ENCODE measurements at places on chromosomes 3 and 15.

- DNase-seq = no peak
Observed at GRCh38 chr15:73879426-73879825, 6.1 kb downstream of the TBC1D21 start.

DNA sequence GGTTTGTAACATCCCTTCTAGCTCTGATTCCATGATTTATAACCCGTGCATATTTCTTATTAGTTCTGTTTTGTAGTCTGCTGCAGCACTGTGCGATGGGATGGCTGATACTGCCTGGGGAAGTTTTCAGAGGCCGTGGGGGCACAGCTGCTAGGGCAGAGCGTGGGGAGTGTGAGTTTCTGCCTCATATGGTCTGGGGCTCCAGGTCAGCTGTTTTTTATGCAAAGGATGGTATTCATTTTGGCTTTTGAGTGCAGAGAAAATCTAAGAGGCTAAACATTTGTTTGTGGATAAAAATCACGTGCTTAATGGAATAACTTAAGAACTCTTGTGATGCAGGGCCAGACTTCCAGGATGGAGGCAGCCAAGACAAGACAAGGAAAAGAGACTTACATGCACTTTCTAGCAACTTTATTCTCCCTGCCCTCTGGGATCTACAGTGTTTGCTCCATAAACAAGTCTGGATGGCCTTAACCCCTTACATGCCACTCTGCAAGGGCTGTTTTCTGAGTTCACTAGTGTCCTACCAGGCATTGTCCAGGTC lies 45.5 kb upstream of the CFAP161 start:
- no peak for DNase-seq

- DNase-seq = no peak
Observed at GRCh38 chr15:77527164-77527778, 105.4 kb downstream of the LINGO1 start.

DNA sequence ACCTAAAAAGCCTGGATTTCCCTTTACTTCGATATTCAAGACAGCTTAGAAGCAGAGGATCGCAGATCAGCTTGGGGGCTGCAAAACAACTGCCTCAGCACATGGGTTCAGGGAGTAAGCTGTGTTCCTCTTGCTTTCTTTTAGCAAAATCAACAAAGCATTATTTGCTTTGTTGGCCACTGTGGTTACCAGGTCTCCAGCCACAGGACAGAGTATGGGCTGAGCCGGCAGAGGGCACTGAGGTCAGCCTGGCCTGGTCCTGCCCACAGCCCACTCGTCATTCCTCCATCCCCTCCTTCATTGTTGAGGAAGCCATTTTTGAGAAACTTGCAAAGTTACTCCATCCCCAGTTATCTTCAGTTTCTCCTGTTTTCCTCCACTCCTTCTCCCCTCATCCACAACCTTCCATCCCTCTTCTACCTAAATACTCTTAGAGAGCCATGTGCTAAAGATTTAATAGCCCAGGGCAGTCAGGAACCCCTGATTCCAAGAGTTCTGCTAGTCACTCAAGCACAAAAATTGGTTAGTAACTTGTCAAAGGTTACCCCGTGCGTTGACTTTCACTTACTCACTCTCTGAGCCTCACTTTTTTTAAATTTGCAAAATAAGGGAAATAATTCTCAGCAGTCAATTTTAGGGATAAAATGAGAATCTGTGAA lies 60.0 kb upstream of the HES1 start:
- DNase-seq = no peak

GRCh38 chr3:198061119-198062067 lies 101.4 kb downstream of the LMLN start:
- no peak for DNase-seq

- DNase-seq = no peak
Observed at GRCh38 chr3:195885036-195885891, 23.1 kb downstream of the TNK2 start.

DNA sequence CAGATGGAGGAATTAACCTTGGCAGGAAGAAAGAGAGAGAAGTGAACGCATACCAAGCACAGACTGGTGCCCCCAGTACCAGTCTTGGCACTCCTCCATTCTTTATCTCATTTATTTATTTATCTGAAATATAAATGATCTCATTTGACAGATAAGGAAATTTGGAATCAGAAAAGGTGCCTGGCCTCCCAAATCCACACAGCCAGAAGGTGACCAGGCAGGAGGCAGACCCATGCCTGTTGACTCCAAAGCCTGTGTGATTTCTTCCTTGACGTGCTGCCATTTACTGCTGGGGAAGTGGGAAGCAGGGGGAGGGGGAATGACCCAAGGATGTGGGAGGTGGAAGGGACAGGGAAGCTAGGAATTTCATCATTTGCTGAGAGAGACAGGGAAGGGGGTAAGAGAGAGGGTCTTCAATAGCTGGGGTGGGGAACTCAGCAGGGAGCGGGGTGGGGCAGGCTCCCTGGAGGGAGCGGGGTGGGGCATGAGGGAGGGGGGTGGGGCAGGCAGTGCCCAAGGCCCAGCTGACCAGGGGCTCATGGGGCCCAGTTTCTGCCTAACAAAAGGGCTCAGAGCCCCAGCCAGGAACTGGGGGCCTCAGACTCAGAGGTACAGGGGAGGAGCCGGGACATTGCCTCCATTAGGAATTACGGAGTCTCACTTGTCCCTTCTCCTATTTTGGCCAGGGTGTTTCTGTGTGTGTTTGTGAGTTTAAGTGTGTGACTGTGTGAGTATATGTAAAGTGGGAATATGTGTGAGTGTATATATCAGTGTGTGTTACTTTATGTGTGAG lies 63.0 kb downstream of the MINAR1 start:
- DNase-seq = no peak

- peak; percentile 5 for DNase-seq
Observed at GRCh38 chr3:61627768-61628185, 66.4 kb downstream of the PTPRG start.

GRCh38 chr15:29456255-29456654 lies 186.6 kb upstream of the NSMCE3 start:
- no peak for DNase-seq

DNA sequence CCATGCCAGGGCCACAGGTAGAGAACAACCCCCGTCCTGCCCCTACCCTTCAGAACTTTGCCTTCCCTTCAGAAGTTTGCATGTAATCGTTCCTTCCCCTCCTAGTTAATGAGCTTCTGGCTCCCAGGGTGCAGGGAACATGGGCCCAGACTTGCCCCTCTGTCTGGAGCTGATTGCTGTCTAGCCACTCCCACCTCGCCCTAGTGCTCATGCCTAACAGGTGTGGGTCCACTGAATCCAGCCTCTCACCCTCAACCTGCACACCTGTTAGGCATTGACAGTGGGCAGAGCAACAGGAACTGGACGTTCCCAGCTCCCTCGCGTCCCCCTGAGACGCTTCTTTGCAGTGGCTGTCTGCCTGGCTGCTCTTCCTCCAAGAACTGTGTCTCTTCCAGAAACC lies 40.3 kb downstream of the WNT5A start:
- DNase-seq = no peak
